ENCODE measurements at places on chromosomes 12 and 14. TPM values are rescaled to one million over a fixed set of nuclear protein-coding genes. Genes with fewer than 3 reads are reported as not detected.

ACSS3 gene
- 22.3 TPM for total RNA-seq

TAS2R13 gene
- 0.85 TPM for total RNA-seq

CHST11 gene
- total RNA-seq = 2.4 TPM

HPD gene
- 2.2 TPM for total RNA-seq

GALNT16 gene
- 0.85 TPM for total RNA-seq

CD163L1 gene
- total RNA-seq = 0.28 TPM

C12orf60 gene
- total RNA-seq = 0.74 TPM

CELA1 gene
- not detected for total RNA-seq

TAS2R9 gene
- total RNA-seq = not detected

GDF3 gene
- total RNA-seq = not detected
